ENCODE measurements at places on chromosomes 5 and 9.

GRCh38 chr9:13817754-13818278 lies 496.1 kb downstream of the NFIB start:
- DNase-seq, result no peak

- no peak for DNase-seq
Observed at GRCh38 chr5:933251-933861, 40.7 kb downstream of the TRIP13 start.

GRCh38 chr5:151406322-151406947 lies 41.0 kb upstream of the SLC36A1 start:
- no peak for DNase-seq

GRCh38 chr9:78035383-78035993 lies 3.9 kb upstream of the GNAQ start:
- DNase-seq, result no peak

- DNase-seq, result no peak
Observed at GRCh38 chr5:87126869-87127268, 140.8 kb upstream of the RASA1 start.

DNA sequence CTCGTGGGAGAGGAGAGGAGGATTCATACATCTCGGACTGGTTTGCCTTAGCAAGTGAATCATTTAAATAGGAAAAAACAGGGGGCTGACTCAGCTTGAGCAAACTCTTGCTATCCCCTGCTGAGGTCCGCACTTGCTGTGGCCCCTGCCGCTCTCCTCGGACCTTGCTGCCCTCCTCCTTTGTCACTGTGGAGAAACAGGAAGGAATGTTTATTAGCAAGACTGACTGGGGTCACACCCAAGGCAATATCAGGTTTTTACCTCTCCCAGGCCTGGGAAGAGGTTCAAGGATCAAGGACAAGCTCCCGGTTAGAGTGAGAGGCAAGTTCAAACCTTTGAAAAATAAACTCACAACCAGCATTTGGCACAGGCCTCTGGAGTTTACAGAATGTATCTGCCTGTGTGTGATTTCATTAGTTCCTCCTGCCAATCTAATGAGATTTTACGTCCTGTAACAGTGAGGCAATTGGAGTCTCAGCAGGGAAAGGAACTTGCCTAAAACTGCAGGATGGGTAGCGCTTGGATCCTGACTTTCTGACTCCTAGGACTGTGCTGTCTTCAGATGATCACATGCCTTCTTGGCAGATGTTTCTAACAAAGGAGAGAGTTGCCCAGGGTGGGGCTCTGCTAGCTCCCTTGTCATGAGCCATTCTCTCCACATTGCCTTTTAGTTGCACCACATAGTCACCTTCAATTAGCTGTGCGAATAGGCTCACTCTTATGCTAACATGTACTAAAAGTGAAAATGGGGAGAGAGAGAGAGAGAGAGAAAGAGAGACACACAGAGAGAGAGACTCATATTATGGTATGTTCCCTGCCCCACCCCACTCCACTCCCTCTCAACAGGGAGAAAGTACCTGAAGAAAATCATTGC lies 108.6 kb upstream of the CDKN2B start:
- no peak for DNase-seq

DNA sequence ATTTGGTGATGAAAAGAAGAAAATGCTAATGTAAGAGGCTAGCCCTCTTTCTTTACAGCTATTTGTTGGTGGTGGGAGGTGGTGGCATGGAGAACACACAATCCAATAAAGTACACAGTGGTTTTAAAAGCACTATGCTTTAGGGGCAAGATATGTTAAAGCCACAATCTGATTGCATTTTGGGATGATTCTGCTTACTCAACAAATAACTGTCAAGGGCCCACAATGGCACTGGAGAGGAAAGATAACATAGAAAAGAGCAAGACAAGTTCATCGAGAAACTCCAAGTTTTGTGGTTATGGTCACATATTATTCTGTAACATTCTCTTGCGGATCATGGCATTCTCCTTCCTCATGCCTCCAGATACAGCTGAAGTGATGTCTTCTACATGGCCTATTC lies 38.8 kb downstream of the OTP start:
- DNase-seq, result no peak

DNA sequence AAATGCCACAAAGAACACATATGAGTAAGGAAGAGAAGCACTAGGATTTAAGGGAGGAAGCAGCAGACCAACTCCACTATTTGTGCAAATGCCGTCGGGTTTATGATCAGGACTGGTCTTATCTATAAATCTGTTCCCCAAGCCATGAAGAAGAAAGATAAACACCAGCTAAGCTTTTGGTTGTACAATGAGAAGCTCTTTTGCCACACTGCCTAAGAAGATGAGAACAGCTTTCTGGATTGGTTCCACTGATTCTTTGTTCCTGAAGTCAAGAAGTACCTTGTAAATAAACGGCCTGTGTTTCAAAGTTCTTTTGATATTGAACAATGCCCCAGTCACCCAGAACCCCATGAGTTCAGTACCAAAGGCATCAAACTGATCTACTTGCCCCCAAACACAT lies 93.9 kb downstream of the RFX3 start:
- DNase-seq, result no peak

GRCh38 chr9:69190086-69190862 lies 16.2 kb downstream of the TJP2 start:
- DNase-seq, result no peak

- no peak for DNase-seq
Observed at GRCh38 chr9:38670542-38671371, 49.2 kb downstream of the FAM240B start.

DNA sequence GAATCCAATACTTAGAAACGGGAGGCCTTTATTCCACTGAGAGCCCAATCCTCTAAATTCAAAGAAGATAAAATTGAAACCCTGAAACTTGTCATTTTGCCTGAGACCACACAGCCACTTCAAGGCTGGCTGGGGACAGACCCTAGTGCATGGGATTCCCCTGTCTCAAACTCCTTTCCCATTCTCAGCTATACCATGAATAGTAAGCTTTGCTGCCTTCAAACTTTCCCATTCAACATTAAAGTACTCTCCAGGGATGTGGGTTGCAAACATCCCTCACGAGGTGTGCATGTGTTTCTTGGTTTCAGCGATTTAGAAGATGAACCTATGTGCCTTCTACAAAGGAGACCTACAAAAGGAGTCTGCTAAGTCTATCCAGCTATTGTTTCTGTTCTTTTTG lies 64.6 kb downstream of the GABRB2 start:
- DNase-seq, result no peak

- no peak for DNase-seq
Observed at GRCh38 chr5:129935626-129936025, 31.4 kb downstream of the CHSY3 start.

DNA sequence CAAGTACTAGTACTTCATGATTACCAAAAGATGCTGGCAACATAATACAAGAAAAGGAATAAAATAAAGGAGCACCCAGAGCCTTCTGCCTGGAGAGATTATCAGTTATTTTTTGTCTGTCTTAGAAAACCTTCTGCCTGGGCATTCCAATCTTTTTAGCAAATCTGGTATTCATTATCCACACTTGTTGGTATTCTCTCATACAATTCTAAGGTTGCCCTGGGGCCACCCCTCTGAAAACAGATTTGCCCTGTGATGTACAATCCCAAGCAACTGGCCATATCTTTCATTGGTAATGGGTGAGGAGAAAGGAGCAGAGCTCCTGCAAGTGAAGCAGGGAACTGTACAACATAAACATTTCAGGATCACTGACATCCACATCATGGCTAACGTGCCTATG lies 47.8 kb downstream of the WDR41 start:
- DNase-seq, result no peak

- no peak for DNase-seq
Observed at GRCh38 chr9:112420208-112420607, 40.3 kb downstream of the HSDL2 start.

DNA sequence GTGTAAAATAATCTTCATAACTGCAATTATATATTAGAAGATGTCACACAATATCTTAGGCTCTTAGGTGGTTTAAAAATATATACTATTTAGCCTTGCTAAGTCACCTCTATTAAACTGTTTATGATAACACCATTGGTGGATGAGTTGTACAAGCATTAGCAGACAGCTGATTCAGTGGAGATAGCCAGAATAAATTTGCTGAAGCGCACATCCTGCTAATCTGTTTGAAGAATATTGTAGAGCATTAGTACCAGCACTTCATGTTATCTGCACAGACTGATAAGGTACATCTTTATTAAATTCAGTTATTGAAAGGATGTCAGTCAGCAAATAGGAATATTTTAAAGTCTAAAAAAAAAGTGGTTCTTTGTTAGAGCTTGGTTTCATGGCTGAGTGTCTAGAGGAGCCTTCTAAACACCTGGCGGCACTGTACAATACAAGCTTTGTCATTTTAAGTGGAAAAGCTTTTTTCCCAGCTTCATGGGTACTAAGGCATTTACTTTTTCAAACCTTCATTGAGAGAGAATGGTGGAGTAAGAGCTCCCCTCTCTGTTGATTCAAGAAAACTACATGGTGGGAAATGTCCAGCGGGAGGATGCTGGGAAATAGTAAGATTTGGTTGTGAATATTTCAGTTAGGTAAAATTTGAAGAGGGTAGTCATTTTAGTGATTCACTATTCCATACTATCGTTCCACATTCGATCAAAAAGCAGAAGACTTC lies 275.1 kb downstream of the SLF1 start:
- DNase-seq, result no peak

DNA sequence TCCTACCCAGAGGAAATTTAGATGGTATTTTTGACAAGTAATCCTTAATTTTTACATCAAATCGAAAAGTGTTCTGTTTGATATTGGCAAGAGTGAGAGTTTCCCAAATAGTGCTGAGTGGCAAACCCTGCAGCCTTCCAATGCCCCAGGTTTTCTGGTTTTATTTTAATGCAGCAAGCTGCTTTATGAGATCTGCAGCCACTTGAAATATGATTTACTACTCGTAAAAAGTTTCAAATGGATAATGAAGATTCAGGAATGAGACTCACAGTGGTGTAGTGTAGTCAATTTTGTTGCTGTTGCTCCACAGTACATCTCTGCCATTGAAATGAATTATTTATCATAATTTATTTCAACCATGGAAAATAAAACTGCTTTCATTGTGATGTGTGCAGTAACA lies 23.6 kb upstream of the TLX3 start:
- no peak for DNase-seq

DNA sequence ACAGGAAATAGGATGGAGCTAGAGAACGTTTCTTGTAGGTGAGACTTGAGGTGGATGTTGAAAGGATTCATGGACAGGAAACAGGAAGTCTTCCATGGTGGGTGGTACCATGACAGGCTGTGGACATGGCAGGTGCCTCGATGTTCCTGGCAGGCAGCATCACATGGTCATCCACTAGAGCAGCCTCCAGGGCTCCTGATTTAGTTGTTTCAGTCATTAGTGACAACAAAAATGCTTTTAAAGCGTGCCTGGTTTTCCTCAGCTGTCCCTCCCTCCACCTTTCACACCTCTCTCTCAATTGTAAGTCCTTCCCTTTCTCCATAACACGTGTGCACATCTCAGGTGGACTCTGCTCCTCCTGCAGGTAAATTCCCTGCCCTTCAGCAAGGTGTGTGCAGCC lies 25.2 kb upstream of the ASPN start:
- no peak for DNase-seq

DNA sequence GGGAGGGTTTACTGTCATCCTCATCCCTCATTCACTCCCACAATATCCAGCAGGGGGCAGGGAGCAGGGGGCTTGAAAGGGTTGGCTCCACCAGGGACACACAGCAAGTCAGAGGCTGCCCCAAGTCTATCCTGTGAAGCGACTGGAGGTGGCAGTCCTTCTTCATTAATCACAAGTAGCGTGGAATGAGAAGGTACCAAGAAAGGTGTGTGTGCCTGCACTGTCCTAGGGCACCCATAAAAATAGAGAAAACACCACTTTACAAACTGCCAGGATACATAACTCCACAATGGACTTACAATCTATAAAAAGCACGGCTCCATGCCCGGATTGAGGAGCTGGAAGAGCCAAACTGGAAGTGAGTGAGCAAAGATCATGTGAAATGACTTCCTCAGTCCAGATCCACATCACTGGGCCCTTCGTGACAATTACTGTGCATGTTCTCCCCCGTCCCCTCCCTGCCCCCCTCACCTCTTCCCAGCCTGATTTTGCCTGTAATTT lies 183.9 kb downstream of the SLIT3 start:
- DNase-seq, result no peak

DNA sequence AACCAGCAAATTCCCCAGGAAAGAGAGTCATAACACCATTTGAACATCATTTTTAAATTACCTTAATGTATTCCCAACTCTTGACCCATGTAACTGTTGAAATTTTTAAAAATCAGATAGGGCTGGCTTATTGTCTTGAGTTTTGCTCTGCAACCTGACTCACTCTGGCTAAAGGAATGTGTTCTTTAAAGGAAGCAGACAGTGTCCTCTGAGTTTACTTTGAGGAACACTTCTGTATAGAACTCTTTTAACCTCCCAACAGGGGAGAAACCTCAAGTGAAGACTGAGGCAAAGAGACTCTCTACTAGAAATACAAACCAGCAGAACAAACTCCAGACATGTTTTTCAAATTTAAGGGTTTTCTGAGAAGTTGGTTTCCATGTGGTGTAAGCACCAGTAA lies 248.9 kb downstream of the CWC27 start:
- no peak for DNase-seq

GRCh38 chr5:81904166-81904565 lies 67.7 kb upstream of the ATG10 start:
- DNase-seq, result no peak

- DNase-seq, result no peak
Observed at GRCh38 chr5:62608529-62609511, 30.2 kb downstream of the LRRC70 start.

DNA sequence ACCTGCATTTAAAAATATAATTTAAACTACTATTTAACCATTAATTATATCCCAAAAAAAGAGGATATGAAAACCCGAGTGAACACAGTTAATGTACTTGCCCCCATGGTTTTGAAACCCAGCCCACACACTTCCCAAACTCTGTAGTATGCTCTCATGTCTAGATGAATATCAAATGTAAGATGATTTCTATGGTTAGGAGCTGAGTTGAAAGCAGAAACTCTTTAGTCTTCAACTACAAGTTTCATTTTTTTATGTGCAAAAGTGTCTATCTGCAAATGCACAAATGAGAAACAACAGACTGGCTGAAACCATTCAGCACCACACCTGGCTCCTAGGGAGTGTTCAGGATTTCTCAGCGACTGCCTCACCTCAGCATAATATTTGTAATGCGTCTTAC lies 183.3 kb downstream of the SEMA5A start:
- DNase-seq, result no peak

DNA sequence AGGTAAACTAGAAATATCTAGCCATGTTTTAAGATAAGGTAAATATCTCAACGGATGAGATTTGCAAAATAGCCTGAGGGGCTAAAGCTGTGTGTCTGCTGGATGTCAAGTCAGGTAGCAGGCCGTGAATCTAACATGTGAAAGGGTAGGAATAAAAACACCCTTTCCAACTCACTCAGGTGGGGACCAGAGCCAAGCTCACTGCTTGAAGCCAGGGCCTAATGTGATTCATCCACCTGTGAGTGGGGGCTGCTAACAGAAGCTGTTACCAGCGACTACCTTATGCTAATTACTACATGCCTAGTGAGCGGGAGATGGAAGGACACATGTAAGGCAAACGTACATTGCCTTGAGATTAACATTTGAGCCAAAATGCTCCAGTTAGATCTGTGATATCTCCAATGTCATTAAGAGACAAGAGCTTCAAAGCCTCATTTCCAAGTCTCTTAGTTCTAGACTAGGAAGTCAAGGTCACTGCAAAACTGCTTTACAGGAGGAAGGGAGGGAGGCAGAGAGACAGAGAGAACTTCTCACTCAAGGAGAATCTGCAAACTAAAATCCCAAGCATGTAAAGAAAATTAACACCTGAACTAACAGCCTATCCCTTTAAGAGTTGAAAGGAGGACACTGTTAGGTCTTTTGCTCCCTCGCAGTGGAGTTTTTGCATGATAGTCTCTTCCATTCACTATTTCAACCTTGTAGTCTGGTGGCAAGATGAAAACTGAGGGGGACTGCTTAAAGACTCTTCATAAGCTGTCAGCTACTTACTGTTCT lies 141.6 kb upstream of the RPS23 start:
- no peak for DNase-seq

Measured in stimulated activated CD8-positive, alpha-beta memory T cell treated with anti-CD3 and anti-CD28 coated beads, Interleukin-4, amount 100 ng/mL, for 1 hour (primary cell).